ENCODE measurements at places on chromosomes 3 and 15.

DNA sequence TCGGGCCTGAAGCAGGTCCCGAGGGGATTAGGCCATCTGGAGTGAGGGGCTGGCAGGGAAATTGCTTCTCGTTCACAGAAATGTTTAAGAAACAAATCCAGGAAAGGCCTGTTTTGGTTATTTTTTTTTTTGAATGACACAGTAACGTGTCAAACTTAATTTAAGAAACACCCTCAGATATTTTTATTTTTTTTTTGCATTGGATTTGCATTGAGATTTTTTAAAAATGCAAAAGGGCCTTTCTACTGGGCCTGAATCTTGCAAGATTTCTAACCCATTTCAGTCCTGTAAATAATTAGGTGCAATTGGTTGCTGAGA lies 25.0 kb upstream of the KLF13 start:
- DNase-seq = no peak

DNA sequence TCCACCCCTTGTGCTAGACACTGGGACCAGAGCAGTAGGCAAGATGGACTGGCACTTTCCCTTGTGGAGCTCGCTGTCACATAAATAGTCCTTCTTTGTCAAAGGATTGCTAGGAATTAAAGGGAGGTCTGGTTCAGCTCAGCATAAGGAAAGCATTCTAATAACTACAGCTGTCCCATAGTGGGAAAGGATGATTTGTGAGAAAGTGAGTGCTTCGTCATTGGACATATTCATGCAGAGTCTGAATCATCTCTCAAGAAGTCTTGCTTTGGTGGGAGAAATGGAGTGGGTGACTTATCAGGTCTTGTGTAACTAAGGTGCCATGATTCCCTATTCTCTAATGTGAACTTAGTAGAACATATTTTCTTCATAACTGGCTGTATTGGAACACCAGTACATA lies 14.7 kb downstream of the PPARG start:
- no peak for DNase-seq

GRCh38 chr15:73752806-73753193 lies 351 bp downstream of the INSYN1 start:
- DNase-seq = no peak

DNA sequence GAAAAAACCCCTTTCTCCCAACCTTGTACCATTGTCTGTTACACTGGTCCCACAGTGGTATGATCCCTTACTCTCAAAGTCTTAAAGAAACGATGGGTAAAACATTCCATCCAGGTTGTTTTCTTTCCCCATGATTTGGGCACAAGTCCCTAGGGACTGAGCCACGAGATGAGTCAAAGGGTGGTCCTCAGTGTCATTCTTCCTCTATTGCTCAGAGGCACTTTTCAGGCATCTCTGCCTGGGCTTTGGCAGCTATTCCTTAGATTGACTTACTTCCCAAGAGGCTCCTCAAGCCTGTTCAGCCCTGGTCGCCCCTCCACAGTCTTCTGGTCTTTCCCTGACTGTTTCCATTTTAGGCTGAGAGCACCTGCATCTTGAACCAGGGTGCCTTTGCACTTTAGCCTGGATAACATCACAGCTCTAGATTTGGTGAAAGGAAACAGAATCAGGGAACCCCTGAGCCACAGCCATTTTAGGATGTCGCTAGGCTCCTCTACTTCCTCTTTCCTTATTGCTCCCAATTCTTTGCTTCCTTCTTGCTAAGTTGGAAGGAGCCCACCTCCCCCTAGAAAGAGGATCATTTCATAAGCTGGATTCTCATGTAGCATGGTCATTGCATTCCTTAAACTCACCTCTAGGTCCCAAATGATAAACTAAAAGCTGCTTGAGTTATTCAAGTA lies 131.0 kb upstream of the TPRG1 start:
- DNase-seq = no peak

GRCh38 chr15:63004211-63004610 lies 38.3 kb upstream of the TPM1 start:
- no peak for DNase-seq
